Stimulated activated CD8-positive, alpha-beta memory T cell treated with anti-CD3 and anti-CD28 coated beads, Interleukin-4, amount 100 ng/mL, for 48 hours (primary cell): ENCODE measurements at places on chromosomes 11 and 22.

DNA sequence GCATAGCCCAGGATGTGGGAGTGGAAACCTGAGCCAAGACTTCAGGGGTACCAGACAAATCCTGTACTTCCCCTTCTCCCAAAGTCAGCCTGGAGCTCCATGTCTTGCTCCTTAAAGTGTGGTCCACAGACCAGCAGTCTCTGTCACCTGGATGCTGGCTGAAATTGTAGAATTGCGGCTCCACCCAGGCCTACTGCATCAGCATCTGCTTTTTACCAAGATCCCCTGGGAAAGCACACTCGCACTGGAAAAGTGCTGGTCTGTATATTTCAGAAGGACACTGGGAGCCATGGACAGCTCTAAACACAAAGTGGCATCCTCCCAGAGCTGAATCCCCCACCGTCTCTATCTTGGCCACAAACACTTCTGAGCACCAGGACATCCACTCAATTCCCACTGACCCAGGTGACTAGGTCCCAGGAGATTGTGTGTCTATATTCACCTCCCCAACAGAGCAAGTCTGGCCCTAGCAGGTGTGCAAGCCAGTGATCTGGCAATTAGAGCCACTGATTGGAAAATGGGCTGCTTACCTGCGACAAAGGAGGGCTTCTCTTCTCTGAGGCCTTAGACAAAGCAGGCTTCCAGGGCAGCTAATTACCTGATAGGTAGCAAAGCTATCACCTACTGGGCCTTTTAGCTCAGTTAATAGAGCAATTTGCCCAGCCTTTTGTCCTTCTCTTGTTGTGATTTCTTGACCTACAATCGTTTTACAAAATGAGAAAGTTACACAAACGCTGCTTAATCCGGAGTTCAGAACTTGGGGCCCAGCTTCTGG is 443.3 kb downstream of the MN1 start:
- DNase-seq: no peak

GRCh38 chr11:45071232-45071631 is 75.2 kb upstream of the PRDM11 start:
- no peak for DNase-seq

GRCh38 chr11:18987454-18988231 is 48.4 kb upstream of the MRGPRX1 start:
- no peak for DNase-seq

DNA sequence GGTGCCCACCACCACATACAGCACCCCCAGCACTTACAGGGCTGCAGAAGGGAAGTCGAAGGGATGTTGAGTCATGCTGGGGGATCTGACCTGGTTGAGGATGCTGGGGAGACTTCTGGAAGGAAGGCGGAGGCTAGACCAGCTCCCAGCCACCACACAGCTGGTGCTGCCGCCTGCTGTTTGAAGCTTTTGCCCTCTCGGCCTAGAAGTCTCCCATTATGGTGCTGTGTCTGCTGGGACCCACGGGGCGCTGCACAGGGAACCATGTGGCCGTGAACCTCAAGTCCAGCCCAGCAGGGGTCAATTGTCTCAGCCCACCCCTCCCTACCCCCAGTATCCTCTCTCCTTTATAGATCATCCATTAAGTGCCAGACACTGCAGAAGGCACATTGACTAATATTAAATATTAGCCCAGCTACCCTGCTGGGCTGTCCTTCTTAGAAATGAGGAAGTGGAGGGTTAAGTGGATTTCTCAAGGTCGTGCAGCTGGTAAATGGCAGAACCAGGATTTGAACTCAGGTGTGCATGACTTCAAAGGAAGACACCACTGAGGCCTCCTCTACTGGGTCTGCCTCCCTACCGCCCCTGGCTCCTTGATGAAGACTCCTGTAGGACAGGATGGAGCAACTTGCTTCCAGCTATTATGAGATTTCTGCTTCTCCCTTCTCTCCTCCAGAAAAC is 49.7 kb downstream of the CYTH4 start:
- no peak for DNase-seq
